ENCODE measurements at places on chromosomes 11 and 22. TPM values are rescaled to one million over a fixed set of nuclear protein-coding genes. Genes with fewer than 3 reads are reported as not detected.

Gene SUSD2
- total RNA-seq = 7.9 TPM

DNA sequence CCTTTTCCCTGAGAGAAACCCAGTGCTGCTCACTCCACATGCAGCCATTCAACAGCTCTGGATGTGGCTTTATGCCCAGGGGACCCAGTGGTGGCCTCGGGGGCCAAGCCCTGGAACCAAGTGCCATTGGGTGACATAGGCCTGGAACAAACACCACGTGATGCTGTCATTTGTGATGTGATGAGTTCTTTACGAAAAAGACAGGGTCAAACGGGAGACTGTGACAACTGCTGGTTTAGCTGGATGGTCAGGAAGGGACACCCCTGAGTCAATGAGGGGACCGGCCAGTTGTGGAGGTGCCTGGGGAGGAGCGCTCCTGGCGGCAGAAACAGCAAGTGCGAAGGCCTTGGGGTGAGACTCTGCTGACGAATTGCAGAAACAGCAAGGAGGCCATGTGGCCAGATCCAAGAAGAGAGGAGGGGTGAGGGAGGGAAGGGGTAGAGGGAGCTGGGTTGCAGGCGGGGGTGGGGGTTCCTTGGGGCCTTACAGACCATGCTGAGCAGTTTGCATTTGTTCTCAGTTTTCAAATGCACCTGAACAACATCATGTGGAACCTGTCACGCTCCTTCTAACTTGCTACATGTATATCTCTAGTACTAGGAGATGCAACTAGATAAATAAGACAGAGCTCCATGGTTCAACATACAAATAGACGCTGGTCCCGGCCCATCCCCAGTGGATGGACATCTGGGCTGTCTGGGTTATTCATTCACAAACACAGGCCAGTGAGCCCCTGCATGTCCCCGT is 56.1 kb downstream of the IGLL5 start:
- DNase-seq = no peak

DNA sequence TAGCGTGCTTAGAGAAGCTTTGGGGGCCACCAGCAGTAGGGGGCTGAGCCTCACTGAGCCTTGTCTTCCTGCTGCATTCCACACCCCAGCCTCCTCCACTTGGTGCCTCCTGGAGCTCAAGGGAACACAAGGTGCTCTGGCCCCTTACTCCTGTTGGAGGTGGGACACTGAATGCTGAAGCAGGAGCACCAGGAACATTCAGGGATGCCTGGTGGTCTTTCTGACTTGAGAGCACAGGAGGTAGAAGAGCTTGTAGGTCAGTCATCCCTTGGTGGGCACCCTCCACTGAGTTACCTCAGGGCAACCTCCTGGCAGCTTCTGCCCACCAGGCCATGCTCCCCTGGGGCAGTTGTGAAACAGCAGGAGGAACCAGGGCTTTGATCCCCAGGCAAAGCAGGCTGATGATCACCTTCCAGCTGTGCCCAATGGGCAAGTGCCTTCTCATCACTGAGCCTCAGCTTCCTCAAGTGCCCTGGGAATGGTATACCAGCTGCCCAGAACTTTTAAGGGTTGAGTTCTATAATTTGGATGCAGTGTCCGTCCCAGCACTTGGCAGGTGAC is 50.1 kb downstream of the CABIN1 start:
- DNase-seq = no peak

- DNase-seq = no peak
Observed at GRCh38 chr11:81497202-81497804, 1236.4 kb downstream of the FAM181B start.

- no peak for DNase-seq
Observed at GRCh38 chr22:41745968-41746367, 46.7 kb downstream of the MEI1 start.

DNA sequence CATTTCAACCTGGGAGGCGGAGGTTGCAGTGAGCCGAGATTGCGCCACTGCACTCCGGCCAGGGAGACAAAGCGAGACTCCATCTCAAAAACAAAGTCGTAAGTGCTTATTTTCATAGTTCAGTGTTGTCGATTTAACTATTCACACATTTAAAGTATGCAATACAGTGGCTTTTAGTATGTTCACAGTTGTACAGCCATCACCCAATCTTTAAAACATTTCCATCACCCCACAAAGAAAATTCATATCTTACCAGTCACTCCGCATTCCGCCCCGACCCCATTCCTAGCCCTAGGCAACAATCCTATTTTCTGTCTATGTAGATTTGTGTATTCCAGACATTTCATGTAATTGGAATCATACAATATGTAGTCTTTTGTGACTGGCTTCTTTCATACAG is 11.9 kb downstream of the IPO7 start:
- DNase-seq = no peak

- no peak for DNase-seq
Observed at GRCh38 chr11:5666402-5666793, 18.5 kb downstream of the TRIM5 start.

Gene ASCL2
- total RNA-seq = 3.3 TPM

Gene OR51G2
- total RNA-seq = not detected

GRCh38 chr11:87295237-87295636 is 257.5 kb downstream of the TMEM135 start:
- DNase-seq = no peak

- no peak for DNase-seq
Observed at GRCh38 chr11:31582697-31583096, 73.1 kb downstream of the ELP4 start.

- DNase-seq = no peak
Observed at GRCh38 chr22:37351232-37351631, 68.9 kb downstream of the CYTH4 start.

Gene GDPD5
- 10.5 TPM for total RNA-seq

DNA sequence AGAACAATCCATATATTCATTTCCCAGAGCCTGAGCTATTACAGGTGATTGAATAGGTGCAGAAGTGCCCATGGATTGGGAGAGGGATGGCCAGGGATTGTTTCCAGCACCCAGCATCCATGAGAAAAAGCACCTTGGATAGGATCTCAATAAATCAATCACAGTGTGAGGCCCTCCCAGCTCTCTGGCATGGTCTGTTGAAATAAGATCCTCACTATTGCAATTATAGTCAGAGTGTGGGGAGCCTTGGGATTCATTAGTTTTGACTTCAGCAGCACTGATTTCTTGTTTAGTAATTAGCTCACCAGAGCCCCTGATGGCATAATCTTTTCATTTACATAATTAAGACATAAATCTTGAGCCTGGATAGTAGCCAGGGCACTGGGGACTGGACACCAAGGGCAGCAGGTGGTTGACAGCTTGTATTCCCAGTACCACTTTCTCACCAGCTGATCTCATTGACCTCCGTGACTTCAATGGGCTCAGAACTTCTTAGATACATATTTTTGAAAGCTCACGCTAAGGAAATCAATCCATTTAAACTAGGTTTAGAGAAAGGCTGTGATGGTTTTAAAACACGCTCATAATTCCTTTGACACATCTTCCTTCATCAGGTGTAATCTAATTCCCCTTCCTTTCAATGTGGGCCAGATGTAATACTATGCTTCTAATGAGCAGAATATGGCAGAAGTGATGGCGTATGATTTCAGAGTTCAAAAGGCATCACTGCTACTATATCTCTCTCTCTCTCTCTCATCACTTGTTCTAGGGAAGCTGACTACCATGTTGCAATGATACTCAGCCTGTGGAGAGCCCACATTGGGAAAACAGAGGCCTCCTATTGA is 22.1 kb upstream of the DRD2 start:
- DNase-seq = no peak

GRCh38 chr22:43910178-43910695 is 13.4 kb upstream of the PNPLA3 start:
- DNase-seq = no peak

DNA sequence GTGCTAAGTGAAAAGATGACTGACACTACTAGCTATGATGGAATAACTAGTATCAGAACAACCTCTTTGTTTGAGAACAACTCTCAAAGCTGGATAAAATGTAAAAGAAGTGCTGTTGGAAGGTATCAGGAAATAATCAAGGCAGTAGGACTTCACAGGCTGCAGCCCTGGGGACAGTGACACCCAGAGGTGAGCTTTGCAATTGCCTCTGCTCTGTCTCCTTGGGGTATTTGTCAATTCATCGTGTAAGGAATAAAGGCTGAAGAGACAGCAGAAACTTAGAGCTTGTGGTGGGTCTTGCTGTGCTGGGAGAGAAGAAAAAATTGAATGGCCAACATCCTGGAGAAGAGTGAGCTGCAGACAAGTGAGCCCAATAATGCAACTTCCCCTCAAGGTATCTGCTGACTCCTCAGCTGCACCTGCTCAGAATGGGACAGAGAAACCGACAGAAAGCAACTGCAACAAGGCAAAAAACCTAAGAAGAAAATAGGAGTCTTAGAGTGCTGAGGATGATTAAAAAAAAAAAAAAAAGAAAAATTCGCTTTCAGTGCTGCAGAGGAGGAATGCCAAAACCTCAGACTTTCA is 141.1 kb downstream of the RCN1 start:
- DNase-seq = no peak

DNA sequence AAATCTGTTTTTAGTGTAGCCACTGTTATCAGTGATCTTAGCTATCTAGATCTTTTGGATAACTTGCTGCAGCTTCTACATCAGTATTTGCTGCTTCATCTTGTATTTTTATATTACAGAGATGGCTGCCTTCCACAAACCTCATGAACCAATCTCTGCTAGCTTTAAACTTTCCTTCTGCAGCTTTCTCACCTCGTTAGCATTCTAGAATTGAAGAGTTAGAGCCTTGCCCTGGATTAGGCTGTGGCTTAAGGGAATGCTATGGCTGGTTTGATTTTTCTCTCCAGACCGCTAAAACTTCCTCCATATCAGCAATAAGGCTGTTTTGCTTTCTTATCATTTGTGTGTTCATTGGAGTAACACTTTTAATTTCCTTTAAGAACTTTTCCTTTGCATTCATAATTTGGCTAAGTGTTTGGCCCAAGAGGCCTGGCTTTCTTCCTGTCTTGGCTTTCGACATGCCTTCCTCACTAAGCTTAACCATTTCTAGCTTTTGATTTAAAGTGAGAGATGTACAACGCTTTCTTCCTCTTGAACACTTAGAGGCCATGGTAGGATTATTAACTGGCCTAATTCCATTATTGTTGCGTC is 51.9 kb downstream of the LDLRAD3 start:
- DNase-seq = no peak

Gene PANX2
- total RNA-seq = 1.8 TPM

DNA sequence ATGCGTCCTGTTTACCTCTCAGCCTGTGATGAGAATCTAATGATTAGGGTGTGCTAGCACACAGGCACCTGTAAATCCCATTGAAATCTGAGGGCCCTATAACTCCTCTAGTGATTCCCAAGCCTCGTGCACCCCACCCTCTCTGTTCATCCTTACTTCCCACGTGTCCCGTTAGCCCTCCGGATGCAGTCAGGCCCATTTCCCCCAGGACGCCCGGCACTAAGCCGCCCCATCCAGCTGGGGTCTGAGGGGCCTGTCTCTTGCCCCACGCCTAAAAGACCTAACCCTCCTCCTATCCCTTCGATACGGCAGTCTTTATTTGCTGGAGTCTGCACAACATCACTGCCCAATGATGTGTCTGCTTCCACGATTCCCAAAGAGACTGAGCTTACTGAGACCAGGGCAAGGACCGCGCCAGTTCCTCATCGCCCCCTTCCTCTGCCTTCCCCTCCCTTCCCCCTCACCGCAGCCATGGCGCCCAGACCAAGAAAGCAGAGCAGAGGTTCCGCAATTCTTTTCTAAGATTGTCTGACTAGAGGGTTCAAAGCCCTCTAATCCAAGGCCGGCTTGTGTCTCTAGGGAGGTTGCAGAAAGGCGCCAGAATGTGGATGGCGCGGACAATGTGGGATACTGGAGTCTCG is 1.1 kb upstream of the FADS2 start:
- DNase-seq = no peak

Gene ZFTA
- total RNA-seq = 8.8 TPM

DNA sequence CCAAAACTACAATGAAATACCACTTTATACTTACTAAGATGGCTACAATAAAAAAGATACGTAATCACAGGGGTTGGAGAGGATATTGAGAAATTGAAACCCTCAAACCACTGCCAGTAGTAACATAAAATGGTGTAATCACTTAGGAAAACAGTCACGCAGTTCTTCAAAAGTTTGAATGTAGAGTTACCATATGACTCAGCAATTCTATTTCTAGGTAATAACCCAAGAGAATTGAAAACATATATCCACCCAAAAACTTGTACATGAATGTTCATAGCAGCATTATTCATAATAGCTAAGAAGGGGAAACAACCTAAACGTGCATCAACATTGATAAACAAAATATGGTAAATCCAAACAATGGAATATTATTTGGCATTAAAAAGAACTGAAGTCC is 24.4 kb upstream of the PSMA1 start:
- no peak for DNase-seq

Gene P2RY2
- 0.32 TPM for total RNA-seq

GRCh38 chr22:27488456-27489177 is 312.9 kb downstream of the MN1 start:
- no peak for DNase-seq

GRCh38 chr22:30564761-30565119 is 9.7 kb downstream of the GAL3ST1 start:
- no peak for DNase-seq

Gene OSBP2
- total RNA-seq = 0.96 TPM

Gene OR8G5
- total RNA-seq = not detected

Gene MYO18B
- total RNA-seq = 0.16 TPM
